ENCODE measurements at places on chromosomes 1 and 21.

- H3K4me3 ChIP-seq = no peak overlapping the region
- H3K4me1 ChIP-seq = no peaks in the 10 kb centered on the region
- no peaks in the 10 kb centered on the region for H3K36me3 ChIP-seq
- no peak overlapping the region for H3K27ac ChIP-seq
- no peak for DNase-seq
Observed at GRCh38 chr1:98034505-98034904, 113.7 kb upstream of the DPYD start.

DNA sequence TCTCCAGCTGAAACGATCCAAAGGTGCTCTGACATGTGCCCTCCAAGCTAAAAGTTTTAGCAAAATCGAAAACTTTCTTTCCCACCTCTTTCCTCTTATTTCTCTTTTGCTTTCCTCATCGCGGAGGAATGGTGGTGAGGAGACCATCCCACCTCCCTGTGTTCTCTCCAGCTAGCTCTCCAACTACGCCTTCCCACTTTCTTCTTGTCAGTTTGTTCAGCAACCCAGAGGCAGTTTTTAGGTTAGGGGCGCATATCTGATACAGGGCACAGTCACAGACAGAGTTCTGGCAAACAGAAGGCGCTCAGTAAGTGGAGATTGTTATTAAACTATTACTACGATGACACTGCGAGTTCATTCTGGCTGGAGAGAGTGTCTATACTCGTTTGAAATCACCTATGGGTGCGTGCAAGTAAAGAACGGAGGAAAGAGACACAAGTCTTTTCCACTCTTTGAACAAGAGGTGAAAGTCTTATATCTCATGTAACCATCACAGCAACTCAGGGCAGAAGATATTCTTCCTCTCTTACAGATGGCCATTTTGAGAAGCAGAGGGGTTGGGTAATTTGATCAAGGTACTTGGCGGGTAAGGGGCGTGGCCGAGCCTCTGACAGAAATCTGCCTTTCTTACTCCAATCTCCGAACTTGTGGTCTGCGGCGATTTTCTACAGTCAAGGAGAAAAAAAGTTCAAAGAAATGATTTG, 13.9 kb downstream of the HLX start:
- no peak overlapping the region for H3K4me3 ChIP-seq
- no peak overlapping the region for H3K27ac ChIP-seq
- H3K36me3 ChIP-seq = no peaks in the 10 kb centered on the region
- peaks cover 42% of the 10 kb centered on the region for H3K27me3 ChIP-seq

GRCh38 chr1:81340239-81340638, 460.5 kb upstream of the ADGRL2 start:
- no peak overlapping the region for H3K4me3 ChIP-seq
- no peak overlapping the region for H3K27ac ChIP-seq
- no peaks in the 10 kb centered on the region for H3K27me3 ChIP-seq

DNA sequence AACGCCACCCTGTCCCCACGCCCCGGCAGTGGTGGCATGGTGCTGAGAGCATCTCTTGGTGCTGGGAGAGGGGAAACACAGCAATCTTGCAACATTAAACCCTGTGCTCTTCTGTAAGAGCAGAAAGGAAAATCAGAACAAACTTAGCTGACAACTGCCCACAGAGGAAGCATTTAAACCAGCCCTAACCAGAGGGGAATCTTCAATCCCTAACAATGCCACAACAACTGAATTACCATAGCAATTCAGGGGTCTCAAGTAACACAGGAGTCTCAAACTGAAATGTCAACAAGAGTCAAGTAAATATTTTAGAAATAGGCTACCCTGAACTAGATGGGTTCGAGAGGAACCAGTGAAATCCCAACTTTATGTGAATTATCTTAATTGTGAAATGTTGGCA, 1983.6 kb downstream of the NCAM2 start:
- H3K27ac ChIP-seq = no peak overlapping the region
- no peak overlapping the region for H3K4me3 ChIP-seq
- DNase-seq = no peak
- H3K27me3 ChIP-seq = no peaks in the 10 kb centered on the region

- H3K27ac ChIP-seq = no peak overlapping the region
- H3K4me3 ChIP-seq = no peak overlapping the region
- peaks cover 15% of the 10 kb centered on the region for H3K4me1 ChIP-seq
- no peak for DNase-seq
- H3K36me3 ChIP-seq = no peaks in the 10 kb centered on the region
Observed at GRCh38 chr21:39568361-39568760, 44.4 kb upstream of the B3GALT5 start.

DNA sequence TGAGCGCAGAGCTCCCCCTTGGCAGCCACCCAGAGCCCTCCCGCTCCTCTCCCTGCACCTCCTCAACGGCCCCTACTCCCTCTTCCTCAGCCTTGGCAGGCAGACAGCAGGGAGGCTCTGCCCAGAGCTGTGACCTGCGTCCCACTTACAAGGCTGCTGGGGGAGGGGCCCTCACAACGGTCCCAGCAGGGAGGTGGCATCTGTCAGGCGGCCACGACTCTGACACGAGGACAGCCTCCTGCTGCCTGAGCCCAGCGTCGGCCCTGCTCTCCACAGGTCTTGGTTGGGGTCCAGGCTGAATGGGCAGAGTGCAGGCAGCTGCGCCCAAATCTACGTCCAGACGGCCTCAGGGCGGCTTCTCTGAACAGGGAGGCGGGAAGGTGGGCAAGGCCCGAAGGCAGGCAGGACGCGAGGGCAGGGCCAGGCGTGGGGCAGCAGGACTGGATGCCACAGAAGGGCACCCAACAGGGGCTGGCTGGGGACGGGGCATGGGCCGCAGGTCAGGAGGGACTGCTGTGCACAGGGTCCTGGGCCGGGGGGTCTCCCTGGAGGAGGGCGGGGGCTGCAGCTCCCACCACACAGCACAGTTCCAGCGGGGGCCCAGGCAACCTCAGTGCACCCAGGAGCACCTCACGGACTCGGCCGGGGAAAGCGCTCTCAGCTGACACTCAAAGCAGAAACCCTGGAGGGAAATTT, 7.5 kb downstream of the SLC19A1 start:
- H3K27ac ChIP-seq = no peak overlapping the region
- H3K4me1 ChIP-seq = no peaks in the 10 kb centered on the region
- no peak overlapping the region for H3K4me3 ChIP-seq
- DNase-seq = no peak

GRCh38 chr1:95041491-95042165, 31.1 kb downstream of the ALG14 start:
- H3K4me3 ChIP-seq = no peak overlapping the region
- no peak overlapping the region for H3K27ac ChIP-seq
- no peaks in the 10 kb centered on the region for H3K27me3 ChIP-seq
- H3K4me1 ChIP-seq = peaks cover 18% of the 10 kb centered on the region
- DNase-seq = peak; percentile 59

DNA sequence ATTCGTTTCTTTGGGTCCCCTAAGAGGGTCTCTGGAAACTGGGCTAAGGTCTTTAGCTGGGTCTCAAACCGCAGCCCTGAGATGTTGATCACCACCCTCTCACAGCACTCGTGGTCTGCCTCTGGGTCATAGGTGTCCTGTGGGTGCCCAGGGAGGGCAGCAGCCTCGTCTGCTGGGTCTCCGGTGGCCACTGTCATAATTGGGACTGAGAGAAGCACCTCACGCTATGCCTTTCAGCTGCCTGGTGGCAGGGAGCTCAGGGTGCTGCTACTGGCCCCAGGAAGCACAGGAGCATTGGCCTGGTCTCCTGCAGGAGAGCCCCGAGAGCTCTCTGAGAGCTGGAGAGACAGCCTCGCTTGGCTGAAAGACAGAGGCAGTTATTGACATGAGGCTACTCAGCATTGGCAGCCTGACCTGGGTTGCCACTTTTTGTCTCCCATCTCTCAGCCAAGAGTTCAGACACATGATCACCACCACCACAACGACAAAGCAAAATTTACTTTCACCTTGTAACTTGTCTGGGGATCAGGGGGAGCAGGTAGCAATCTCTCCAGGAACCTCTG, 1.5 kb downstream of the KCNA2 start:
- H3K4me1 ChIP-seq = peaks cover 24% of the 10 kb centered on the region
- no peak overlapping the region for H3K27ac ChIP-seq
- no peaks in the 10 kb centered on the region for H3K36me3 ChIP-seq
- DNase-seq = no peak
- no peak overlapping the region for H3K4me3 ChIP-seq

- no peak overlapping the region for H3K4me3 ChIP-seq
- H3K27me3 ChIP-seq = no peaks in the 10 kb centered on the region
- no peaks in the 10 kb centered on the region for H3K36me3 ChIP-seq
Observed at GRCh38 chr1:156895455-156895812, 1.9 kb downstream of the PEAR1 start.

DNA sequence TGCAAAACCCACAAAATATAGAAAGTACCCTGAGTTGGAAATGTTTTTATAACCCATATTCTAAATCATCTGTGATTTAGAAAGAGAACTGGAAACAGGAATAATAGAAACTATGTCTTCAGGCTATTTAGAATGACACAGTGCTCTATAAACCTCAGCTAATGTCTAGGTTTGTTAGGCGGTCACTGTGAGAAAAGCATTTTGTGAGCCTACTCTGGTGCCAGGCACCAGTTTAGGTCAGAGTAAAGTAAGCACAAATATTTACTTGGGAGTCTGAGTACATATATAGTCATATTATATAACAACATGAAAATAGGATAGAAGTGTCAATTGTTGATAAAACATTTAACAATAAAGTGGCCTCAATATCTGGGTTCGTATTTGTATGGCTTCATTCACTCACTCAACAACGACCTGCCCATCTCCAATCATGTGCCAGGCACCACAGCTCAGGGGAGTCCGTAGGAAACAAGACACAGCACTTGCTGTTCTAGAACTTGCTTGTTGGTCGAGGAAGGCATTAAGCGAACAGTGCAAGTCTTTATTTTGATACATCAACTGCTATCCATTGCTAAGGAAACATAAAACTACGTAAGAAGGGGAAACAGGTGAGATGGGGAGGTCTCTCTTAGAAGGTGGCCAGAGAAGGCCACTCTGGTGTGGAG, 37.2 kb downstream of the GNB1 start:
- H3K4me1 ChIP-seq = peaks cover 29% of the 10 kb centered on the region
- DNase-seq = no peak
- H3K36me3 ChIP-seq = no peaks in the 10 kb centered on the region
- H3K27me3 ChIP-seq = no peaks in the 10 kb centered on the region
- no peak overlapping the region for H3K4me3 ChIP-seq
- H3K27ac ChIP-seq = no peak overlapping the region

DNA sequence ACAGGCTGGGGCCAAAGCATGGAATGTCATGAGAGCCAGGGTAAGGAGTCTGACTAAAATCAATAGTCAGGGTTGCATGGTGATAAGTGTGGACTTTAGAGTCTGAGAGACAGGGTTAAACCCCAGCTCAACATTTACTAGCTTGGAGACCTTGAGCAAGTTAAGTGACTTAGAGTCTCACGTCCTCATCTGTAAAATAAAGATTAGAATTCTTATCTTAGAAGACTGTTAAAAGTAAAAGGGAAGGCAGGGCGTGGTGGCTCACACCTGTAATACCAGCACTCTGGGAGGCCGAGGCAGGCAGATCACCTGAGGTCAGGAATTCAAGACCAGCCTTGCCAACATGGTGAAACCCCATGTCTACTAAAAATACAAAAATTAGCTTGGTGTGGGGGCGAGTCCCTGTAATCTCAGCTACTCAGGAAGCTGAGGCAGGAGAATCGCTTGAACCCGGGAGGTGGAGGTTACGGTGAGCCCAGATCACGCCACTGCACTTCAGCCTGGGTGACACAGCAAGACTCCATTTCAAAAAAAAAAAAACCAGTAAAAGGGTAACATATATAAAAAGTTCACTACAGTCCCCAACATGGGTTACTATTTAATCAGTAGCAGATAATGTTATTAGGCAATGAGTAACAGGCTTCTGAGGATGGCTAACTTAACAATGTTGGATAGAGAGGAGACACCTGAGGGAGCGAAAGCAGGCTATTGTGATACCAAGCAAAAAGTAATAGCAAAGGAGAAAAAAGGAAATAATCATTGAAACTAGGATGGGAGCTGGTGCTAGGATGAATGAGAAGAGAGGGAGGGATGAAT, 20.8 kb downstream of the TMCO1 start:
- DNase-seq = no peak
- H3K4me3 ChIP-seq = no peak overlapping the region
- no peaks in the 10 kb centered on the region for H3K27me3 ChIP-seq
- peaks cover 6% of the 10 kb centered on the region for H3K36me3 ChIP-seq

GRCh38 chr1:21775550-21775914, 7.4 kb downstream of the USP48 start:
- H3K4me1 ChIP-seq = peaks cover 5% of the 10 kb centered on the region
- H3K27ac ChIP-seq = no peak overlapping the region
- H3K4me3 ChIP-seq = no peak overlapping the region
- no peaks in the 10 kb centered on the region for H3K27me3 ChIP-seq
- H3K36me3 ChIP-seq = no peaks in the 10 kb centered on the region

DNA sequence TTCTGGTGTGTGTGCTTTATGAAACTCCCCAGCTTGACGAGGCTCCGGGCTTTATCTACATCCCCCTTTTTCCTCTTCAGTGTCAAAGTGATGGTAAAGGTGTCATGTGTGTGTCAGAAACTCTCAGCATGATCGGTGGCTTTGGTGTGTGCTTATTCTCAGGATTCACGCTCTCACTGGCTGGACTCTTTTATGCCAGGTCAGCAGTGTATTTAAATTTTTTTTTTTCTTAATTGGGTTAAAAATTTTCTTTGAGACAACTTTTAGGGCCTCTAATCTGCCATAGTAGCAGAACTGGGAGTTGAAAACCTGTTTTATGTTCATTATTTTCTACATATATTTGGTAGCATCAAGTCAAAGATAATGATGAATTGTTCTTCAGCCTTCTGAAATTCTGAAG, 21.0 kb downstream of the SH3BGR start:
- H3K27ac ChIP-seq = no peak overlapping the region
- no peak overlapping the region for H3K4me3 ChIP-seq
- no peaks in the 10 kb centered on the region for H3K4me1 ChIP-seq
- no peaks in the 10 kb centered on the region for H3K36me3 ChIP-seq
- no peak for DNase-seq

GRCh38 chr1:6554907-6555778, at the start of gene TAS1R1:
TAS1R1 (plus strand) TSS chr1:6555307; CDS start chr1:6555374, 67 bp downstream.
- DNase-seq = peak; percentile 28
- H3K4me1 ChIP-seq = peaks cover 17% of the 10 kb centered on the region
- no peaks in the 10 kb centered on the region for H3K36me3 ChIP-seq
- H3K27ac ChIP-seq = peak within 1 kb of the TSS; percentile 33
- no peaks in the 10 kb centered on the region for H3K27me3 ChIP-seq

- DNase-seq = peak; percentile 69
- H3K36me3 ChIP-seq = no peaks in the 10 kb centered on the region
- no peak overlapping the region for H3K27ac ChIP-seq
- peaks cover 4% of the 10 kb centered on the region for H3K27me3 ChIP-seq
- peaks cover 14% of the 10 kb centered on the region for H3K4me1 ChIP-seq
Observed at GRCh38 chr1:157992031-157992832, 1.2 kb upstream of the KIRREL1 start.

DNA sequence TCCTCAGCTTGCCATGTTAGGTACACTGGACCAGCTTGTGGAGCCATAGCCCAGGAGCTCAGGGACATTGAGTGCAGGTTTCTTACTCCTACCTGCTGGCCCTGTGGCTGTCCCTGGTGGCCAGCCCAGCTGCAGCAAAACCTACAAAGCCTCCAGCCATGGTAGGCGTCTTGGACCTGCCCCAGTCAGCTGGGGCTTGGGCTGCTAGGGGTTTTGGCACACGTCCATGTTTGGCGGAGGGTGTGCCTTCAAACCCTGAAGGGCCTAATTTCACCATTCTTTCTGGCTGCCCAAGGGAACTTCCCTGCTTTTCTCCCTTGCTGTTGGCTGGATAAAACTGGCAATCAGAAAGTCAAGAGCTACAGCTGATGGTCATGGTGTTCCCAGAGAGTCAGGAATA, 25.4 kb downstream of the HMGCS2 start:
- H3K27me3 ChIP-seq = no peaks in the 10 kb centered on the region
- peaks cover 18% of the 10 kb centered on the region for H3K4me1 ChIP-seq
- H3K4me3 ChIP-seq = no peak overlapping the region
- no peak for DNase-seq
- H3K36me3 ChIP-seq = peaks cover 1% of the 10 kb centered on the region
- peak overlapping the region; percentile 50 for H3K27ac ChIP-seq

Data from body of pancreas (tissue), 4 donors.